Activated B cell treated with CpG ODN at 0.5 μM for 24 hours (primary cell): ENCODE measurements at places on chromosomes 2 and 18. TPM values are rescaled to one million over a fixed set of nuclear protein-coding genes. Genes with fewer than 3 reads are reported as not detected.

The OTOS gene
- not detected in 2 replicates for total RNA-seq

The KHK gene
- 2.2 and 2.6 TPM in 2 replicates for total RNA-seq

GRCh38 chr18:36633961-36634412 lies 194.8 kb downstream of the TPGS2 start:
- DNase-seq, result no peak

DNA sequence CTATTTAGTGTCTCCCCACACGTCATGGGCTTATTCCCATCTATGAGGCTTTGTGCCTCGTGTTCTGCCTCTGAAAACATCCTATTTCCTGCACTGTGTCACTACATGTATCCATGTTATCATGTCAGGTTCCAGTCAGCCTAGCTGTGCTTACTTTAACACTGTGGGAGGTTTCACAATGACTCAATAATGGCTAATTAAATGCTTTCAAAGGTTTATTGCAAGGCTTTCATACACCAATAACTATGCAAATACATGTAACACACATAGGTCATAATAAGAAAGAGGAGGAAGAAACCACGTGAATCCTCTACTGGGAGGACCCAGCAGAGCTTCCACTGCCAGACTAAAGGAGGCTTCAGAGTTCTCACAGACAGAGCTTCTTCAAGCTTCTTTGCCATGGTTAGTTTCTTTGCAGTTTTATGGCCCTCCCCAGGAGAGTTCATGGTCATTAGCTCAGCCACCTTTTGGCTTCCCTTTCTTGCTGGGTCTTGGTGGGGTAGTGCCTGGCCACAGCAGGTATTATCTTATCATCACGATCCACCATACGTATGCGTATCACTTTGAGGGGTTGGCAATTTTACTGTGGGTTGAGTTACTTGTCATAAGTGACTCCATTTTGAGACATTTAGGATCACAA lies 5.1 kb upstream of the COLEC12 start:
- DNase-seq, result no peak

- no peak for DNase-seq
These were observed 29.2 kb downstream of the TMEM177 start for GRCh38 chr2:119708241-119708640.

- no peak for DNase-seq
These were observed 351.2 kb upstream of the DLGAP1 start for GRCh38 chr18:4806331-4806730.

GRCh38 chr2:46816846-46817726 lies 98.5 kb downstream of the MCFD2 start:
- no peak for DNase-seq
